Right cardiac atrium (tissue), 5 donors: ENCODE measurements at places on chromosomes 2 and 18. TPM values are rescaled to one million over a fixed set of nuclear protein-coding genes. Genes with fewer than 3 reads are reported as not detected.

FOXD4L1 gene
- polyA plus RNA-seq, result 0.07 TPM

UGT1A5 gene
- not detected for polyA plus RNA-seq

SDC1 gene
- polyA plus RNA-seq, result 0.23 TPM

PTMA gene
- 480 TPM for polyA plus RNA-seq

LRRC30 gene
- polyA plus RNA-seq, result not detected

SCN7A gene
- polyA plus RNA-seq, result 9.4 TPM

TRABD2A gene
- polyA plus RNA-seq, result 0.50 TPM

IL36A gene
- not detected for polyA plus RNA-seq

COX7A2L gene
- 114 TPM for polyA plus RNA-seq

RNF149 gene
- 22.7 TPM for polyA plus RNA-seq

AQP12A gene
- polyA plus RNA-seq, result not detected

TMEM163 gene
- 7.1 TPM for polyA plus RNA-seq

SERPINB5 gene
- polyA plus RNA-seq, result not detected

SLC5A7 gene
- 0.09 TPM for polyA plus RNA-seq

ME2 gene
- 94.7 TPM for polyA plus RNA-seq

ACOXL gene
- 0.02 TPM for polyA plus RNA-seq

CNNM4 gene
- 10.4 TPM for polyA plus RNA-seq

POTEJ gene
- polyA plus RNA-seq, result 0.02 TPM

LAMA1 gene
- 0.02 TPM for polyA plus RNA-seq

LOXHD1 gene
- polyA plus RNA-seq, result 0.34 TPM

NCKAP5 gene
- polyA plus RNA-seq, result 3.8 TPM

SPP2 gene
- polyA plus RNA-seq, result not detected

PIGN gene
- polyA plus RNA-seq, result 5.1 TPM

FIGN gene
- polyA plus RNA-seq, result 2.7 TPM

IL1F10 gene
- not detected for polyA plus RNA-seq

HOXD9 gene
- polyA plus RNA-seq, result 0.09 TPM

SERPINB3 gene
- polyA plus RNA-seq, result not detected

TCF23 gene
- polyA plus RNA-seq, result 0.05 TPM

HOXD8 gene
- 0.63 TPM for polyA plus RNA-seq

HDAC4 gene
- polyA plus RNA-seq, result 7.8 TPM

SLC23A3 gene
- 0.59 TPM for polyA plus RNA-seq
